ENCODE measurements at places on chromosomes 12 and 14. TPM values are rescaled to one million over a fixed set of nuclear protein-coding genes. Genes with fewer than 3 reads are reported as not detected.

DNA sequence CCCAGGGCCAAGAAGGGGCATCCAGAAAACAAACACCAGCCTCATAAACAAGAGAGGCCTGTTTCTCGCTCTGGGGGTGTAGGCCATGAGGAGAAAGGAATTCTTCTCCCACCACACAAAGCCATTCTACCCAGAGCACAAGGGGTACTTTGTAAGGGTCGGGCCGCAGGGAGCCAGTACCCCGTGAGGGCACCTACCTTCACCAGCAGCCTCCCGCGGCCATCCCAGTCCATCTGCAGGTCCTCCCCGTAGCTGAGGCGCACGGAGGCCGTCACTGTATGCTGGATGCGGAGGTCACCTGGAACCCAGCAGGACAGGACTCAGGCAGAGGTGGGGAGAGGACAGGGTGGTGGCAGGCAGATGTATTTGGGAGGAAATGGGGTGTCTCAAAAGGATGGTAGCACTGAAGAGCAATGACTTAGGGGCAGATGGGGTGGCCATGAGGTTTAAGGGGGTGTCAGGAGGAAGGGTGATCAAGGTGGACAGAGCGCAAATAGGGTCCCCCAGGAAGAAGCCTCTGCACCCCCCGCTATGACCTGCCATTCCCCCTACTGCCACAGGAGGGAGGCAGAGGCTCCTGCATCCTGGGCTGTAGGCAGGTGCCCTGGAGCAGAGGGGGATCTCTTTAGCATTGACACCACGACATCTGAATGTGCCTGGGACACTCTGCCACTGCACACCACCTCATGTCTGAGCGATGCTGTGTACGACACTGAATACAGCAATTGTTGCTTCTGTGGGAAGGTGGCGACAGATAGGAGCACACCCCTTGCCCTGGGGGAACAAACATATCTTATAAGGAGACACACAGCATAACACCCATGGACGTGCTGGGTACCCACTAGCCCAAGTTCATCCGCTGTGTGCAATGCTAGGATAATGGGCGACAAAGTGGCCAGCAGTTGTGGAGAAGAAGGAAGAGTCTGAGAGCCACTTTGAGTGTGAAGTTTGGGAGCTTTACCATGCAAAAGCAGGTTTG, 61.4 kb downstream of the VWF start:
- no peak for DNase-seq

DNA sequence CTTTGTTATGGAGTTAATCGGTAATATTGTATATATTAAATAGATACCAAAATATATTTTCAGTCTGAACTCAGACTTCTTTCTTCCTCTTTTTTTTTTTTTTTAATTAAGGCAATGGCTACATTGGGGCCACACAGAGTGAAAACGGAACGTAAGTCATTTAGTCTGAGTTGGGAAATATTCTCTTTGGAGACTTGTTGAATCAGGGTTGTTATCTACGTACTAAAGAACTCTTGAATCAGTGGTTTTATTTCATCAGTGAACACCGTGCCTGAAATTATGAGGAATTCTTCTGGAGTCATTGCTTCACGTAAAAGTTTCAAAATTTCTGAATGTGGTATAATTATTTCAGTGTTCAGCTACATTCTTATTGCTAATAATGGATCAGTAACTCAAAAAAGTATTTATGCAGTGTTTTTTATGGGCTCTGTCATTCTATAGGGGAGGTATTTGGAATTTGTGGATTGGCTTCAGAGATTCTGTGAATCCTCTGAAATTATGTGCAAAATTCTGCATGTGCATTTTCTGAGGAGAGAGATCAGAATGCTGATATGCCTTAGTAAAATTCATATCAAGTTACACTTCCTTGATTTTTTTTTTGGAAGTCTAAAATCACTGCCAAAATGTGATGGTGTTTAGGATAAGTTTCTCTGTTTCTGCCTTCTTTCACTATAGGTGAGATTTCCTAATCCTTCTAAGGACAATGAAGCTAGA, 39.6 kb downstream of the BRMS1L start:
- no peak for DNase-seq

Gene ARG2
- 0.93 TPM for total RNA-seq

GRCh38 chr14:78535041-78535440, 364.9 kb downstream of the NRXN3 start:
- DNase-seq, result no peak

DNA sequence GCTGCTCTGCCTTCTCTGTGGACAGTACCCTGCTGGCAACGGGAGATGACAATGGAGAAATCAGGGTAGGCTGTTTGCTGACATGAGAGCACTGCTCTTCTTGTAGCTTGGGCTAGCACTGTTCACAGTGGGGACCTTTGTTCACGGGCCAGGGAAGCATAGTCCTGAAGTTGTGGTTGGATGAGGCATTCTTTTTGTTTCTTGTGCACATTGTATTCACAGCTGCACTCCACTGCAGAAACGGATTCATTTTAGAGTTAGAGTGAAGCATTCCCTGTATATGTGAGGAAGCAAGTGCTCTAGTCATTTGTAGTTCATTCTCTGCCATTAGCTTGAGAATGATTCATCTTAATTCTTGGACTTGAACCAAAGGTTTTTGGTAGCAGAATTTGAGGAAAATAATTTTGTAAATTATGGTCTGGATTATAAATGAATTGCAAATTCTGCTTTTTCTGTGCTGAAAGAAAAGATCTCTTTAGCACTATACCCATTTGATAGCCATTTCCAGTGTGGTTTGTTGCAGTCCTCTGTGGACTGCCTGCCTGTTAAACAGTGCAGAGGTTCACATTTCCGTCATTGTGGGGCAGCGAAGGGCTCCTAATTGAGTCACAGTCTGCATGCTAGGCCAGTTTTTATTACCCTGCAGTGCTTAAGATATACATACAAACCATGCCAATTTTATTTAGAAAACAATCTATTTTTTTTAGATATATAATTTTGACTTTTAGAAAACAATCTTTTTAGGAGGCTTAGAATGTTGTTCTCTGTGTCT, 80.6 kb downstream of the APAF1 start:
- DNase-seq, result no peak

DNA sequence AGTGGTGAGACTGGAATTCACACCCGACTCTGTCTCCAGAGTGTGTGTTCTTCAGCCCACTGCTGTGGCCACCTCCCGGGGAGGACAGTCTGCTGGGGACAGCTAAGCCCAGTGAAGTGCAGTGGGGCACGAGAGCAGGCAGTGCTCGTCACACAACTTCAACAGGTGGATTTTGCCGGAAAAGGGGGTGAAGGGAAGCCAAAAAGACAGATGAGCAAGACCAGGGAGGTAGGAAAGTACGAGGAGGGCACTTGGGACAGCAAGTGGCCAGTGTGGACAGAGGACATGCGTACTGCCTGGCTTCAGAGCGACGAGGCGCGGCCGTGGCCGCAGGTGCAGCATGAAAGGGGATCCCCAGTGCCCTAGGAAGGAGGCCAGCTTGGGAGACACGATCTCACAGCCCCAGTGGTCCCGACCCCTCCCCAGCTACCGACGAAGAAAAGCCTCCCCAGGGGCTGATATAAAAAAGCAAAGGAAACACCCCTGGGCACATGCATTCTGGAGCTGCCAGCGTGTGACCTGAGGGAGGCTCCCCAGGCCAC, 96.1 kb downstream of the FBXL14 start:
- DNase-seq, result no peak

Gene EIF2S3B
- total RNA-seq, result 1.4 TPM

Gene AQP5
- total RNA-seq, result not detected

DNA sequence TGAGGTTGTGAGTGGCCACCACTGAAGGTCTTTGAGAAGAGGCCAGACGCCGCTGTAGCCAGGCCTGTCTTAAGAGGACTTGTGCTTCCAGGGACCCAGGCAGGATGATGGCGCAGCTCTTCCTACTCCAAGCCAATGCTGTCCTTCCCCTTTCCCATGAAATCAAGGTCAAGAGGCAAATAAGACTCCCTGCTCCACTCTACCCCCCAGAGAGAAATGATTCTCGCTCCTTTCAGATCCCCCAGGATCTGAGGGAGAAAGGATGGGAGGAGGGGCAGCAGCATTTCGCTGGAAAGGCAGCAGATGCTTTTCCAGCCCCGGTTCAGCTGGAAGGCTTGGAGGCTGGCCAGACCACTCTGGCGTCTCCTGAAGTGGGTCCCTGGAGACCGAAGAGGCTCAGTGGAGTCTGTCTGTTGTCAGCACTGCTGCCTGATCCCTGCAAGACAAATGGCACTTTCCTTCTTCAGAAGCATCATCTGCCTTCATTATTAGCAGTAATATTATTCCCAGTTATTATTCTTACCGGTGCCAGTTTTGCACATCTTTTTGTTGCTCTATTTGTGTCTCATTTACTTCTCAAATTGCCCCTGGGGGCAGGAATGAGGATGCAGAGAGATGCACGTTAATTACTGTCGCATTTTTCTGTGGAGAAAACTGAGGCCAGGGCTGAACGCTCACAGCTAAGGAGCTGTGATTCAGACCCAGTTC, 51.4 kb downstream of the C14orf132 start:
- DNase-seq, result no peak

Gene DLK1
- total RNA-seq, result 0.87 TPM

Gene AKAP3
- total RNA-seq, result 1.5 TPM

- DNase-seq, result no peak
Measured at GRCh38 chr14:92647797-92648279, 100.6 kb downstream of the LGMN start.

- no peak for DNase-seq
Measured at GRCh38 chr14:89221109-89221810, 195.8 kb downstream of the FOXN3 start.

- DNase-seq, result no peak
Measured at GRCh38 chr12:105588106-105588505, 257.6 kb downstream of the C12orf75 start.

Gene MYH6
- total RNA-seq, result not detected

- no peak for DNase-seq
Measured at GRCh38 chr12:124459852-124460645, 107.4 kb downstream of the NCOR2 start.

- DNase-seq, result peak; percentile 56
Measured at GRCh38 chr12:45244561-45245343, 28.9 kb downstream of the ANO6 start.

- DNase-seq, result no peak
Measured at GRCh38 chr14:101250948-101251811, 310.1 kb upstream of the DIO3 start.

DNA sequence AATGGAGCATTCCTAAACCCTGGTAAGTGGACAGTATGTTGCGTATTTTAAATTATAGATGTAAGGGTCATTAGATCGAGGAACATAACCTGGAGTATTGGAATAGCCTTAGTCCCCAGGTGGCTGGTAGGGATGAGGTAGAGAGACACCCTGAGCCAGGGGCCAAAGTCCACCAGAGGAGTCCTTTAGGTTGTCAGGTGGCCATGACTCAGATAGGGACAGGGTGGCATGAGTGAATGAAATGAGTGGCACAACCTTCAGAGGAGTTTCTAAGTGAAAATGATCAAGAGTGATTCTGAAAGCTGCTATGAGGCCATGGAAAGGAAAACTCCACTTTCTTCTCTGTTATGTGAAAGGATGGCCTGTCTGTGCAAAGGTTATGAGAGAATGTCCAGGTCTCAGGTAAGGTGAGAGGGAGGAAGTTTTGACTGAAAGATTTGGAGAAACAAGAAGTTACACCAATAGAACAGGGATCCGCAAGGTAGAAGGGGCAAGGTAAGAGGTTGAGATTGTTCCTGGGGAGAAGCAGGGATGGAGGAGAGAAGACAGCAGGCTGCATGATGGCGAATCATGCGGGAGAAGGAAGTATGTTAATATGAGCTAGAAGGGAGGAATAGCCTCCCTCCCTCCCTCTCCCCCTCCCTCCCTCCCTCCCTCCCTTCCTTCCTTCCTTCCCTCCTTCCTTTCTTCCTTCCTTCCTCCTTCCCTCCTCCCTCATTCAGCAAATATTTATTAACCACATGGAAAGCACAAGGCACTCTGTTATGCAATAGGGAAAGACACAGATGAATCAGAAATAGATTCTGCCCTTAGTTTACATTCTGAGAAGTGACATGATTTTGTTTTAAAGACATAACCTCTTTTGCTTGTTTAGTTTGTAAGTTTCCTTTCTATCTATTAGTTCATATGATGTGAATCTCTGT, 14.0 kb upstream of the RIPK3 start:
- no peak for DNase-seq

Gene RERG
- not detected for total RNA-seq

Gene TCL1B
- not detected for total RNA-seq

- DNase-seq, result no peak
Measured at GRCh38 chr14:99910337-99911309, 117.4 kb downstream of the EML1 start.

DNA sequence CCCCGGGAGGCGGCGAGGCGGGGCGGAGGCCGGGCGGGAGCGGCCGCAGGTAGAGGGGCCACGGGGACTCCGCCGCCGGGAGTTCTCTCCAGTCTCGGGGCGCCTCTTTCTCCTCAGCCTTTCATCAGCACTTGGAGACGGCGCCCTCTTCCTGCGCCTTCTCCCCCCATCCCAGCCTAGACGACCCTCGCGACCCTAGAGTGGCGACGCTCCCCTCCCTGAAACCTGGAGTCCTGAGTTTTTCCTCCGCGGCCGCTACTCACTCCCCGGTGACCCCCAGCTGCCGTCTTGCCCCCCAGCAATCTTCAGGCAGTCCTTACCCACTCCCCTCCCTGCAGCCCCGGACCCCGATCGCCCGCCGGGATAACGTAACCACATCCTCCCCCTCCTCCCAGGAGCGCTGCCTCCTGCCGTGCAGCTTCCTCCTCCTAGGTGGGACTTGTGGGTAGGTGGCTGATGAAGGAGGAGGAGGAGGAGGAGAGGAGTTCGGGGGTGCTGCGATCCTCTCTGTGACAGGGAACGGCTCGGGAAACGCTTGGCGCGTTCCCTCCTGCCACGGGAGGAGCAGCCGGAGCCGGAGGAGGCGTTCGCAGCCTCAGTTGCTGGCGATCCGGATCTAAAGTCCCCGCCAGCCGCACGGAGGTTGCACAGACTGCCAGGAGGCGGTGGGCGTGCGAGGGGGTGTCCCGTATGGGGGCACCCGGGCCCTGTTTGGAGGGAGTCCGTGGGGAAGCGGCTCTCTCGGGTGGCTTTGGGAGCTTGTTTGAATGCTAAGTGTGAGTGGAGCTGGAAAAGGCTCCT, 891 bp downstream of the PLEKHA5 start:
- DNase-seq, result no peak

DNA sequence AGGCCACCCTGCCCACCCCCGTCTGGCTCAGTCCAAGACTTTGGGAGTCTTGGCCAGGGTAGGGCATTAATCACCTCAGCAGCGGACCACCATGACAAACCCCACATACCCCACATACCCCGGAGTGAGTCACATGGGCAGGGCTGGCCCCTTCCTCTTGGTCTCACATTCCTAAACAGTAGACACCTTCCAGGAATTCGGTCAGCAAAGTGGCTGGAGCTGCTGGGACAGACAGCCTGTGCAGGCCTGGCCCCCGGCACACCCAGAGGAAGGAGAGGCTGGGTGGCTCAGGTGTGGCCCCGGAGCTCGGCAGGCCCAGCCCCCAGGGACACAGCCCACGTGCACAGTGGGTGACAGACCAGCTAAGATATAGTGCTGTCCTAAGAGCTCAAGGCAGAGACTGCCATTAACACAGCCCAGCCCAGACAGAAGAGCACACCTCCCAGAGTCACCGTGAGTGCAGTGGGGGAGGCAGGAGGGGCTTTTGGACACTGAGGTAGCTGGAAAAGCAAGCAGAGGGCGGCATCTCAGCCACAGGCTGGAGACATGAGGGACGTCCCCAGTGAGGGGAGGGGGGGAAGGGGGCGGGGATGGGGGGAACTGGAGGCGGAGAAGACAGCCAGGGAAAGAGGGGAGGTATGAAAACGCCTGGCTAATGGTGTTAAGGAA, 24.0 kb downstream of the CCDC85C start:
- DNase-seq, result no peak

Gene C1R
- 1.7 TPM for total RNA-seq

Gene TAS2R13
- 1.0 TPM for total RNA-seq

Gene UNG
- 63.4 TPM for total RNA-seq

Measured in GM12878 (cell line).